ENCODE measurements at places on chromosomes 12 and 14. TPM values are rescaled to one million over a fixed set of nuclear protein-coding genes. Genes with fewer than 3 reads are reported as not detected.

The KRT80 gene
- not detected for total RNA-seq

The NOS1 gene
- total RNA-seq: not detected

The SFSWAP gene
- total RNA-seq: 107 TPM

The KRT1 gene
- 2.6 TPM for total RNA-seq

The CARMIL3 gene
- 0.40 TPM for total RNA-seq

The POTEG gene
- total RNA-seq: not detected

The DLGAP5 gene
- total RNA-seq: 0.73 TPM

The PLEK2 gene
- total RNA-seq: 1.1 TPM

The BEGAIN gene
- 1.6 TPM for total RNA-seq

The PRICKLE1 gene
- 0.38 TPM for total RNA-seq

The LBHD2 gene
- total RNA-seq: not detected

- H3K4me1 ChIP-seq: peaks cover 41% of the 10 kb centered on the region
- DNase-seq: no peak
- H3K4me3 ChIP-seq: no peak overlapping the region
- H3K27me3 ChIP-seq: no peaks in the 10 kb centered on the region
- H3K27ac ChIP-seq: no peak overlapping the region
- no peaks in the 10 kb centered on the region for H3K36me3 ChIP-seq
Measured at GRCh38 chr12:66282244-66282643, 20.0 kb upstream of the HELB start.

- no peaks in the 10 kb centered on the region for H3K27me3 ChIP-seq
- no peak overlapping the region for H3K27ac ChIP-seq
- peaks cover 12% of the 10 kb centered on the region for H3K4me1 ChIP-seq
- peaks cover 23% of the 10 kb centered on the region for H3K36me3 ChIP-seq
Measured at GRCh38 chr12:56995201-56995929, 11.0 kb downstream of the ZBTB39 start.

DNA sequence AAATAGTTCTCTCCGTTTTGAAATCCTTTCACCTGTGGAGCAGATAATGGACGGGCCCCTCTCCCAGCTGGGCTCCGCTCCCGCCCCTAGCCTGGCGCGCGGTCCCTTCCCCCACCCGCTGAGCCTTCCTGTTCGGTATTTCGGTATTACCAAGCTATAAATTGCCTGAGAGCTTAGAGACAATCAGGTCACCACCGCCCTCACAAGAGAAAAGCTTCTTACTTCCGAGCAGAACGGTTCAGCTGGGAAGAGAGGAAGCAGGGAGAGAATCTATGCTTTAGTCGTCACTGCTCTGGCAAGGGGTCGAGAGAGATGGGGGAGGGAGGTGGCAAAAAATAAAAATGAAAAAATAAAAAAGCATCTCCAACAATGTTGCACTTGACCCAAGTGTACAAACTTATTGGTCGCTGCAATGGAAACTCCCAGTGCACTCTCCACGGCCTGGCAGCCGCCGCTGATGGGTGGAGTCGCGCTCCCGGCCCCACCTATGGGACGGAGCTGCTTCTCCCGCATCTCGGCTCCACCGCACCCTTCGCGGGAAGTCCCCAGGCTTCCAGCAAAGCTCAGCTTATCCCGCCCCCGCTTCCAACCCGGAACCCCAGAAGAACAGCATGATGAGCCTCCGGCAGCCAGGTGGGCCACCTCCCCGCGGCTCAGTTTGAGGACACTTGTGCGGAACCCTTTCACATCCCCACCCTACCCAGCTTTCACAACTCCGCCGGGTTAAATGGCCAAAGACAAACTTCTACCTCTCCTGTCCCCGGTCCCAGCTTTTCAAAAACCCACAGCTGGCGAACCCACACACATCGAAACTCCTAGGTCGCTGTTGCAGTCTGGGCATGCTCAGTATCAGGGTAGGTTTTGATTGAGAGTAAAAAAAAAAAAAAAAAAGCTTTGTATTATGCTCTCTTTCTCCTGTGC, 832 bp upstream of the SYT1 start:
- no peak for DNase-seq
- peaks cover 12% of the 10 kb centered on the region for H3K27me3 ChIP-seq
- H3K4me1 ChIP-seq: no peaks in the 10 kb centered on the region

- no peaks in the 10 kb centered on the region for H3K4me1 ChIP-seq
- no peak overlapping the region for H3K27ac ChIP-seq
- H3K4me3 ChIP-seq: no peak overlapping the region
- DNase-seq: no peak
Measured at GRCh38 chr12:117724543-117724942, 244.2 kb downstream of the KSR2 start.

- no peak overlapping the region for H3K27ac ChIP-seq
- no peaks in the 10 kb centered on the region for H3K27me3 ChIP-seq
- peaks cover 26% of the 10 kb centered on the region for H3K4me1 ChIP-seq
Measured at GRCh38 chr12:121809712-121810116, 5.9 kb downstream of the SETD1B start.

DNA sequence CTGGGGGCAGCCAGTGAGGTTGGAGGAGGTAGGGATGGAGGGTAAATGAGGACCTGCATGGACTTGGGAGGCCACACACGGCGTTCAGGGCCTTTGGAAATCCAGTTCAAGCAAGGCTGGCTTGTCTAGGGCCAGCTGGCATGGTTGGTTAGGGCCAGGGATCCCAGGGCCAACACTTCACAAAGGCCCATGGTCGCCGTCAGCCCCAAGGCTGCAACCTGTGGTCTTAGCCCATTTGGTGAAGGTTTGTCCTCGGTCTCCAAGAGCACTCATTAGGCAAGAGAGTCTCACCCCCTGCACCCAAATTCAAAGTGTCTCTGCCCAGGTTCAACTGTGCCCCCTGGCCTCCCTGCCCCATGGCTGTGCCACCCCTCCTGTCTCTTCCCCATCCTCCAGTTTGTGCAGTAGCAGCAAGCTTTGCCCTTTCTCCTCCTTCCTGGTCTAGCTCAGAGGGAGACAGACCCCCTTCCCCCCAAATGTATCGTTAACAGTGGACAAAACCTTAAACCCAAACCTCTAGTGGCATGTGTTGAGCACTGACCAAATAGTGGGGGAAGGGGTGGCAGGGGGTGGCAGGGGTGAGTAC, 94.1 kb downstream of the NINJ2 start:
- H3K27ac ChIP-seq: no peak overlapping the region
- no peak overlapping the region for H3K4me3 ChIP-seq
- DNase-seq: no peak

- no peaks in the 10 kb centered on the region for H3K36me3 ChIP-seq
- no peaks in the 10 kb centered on the region for H3K4me1 ChIP-seq
- H3K27me3 ChIP-seq: no peaks in the 10 kb centered on the region
- no peak for DNase-seq
- no peak overlapping the region for H3K27ac ChIP-seq
Measured at GRCh38 chr12:58368001-58368400, 426.6 kb downstream of the ATP23 start.

GRCh38 chr12:72207079-72207478, 65.1 kb upstream of the TRHDE start:
- H3K27ac ChIP-seq: no peak overlapping the region
- H3K27me3 ChIP-seq: no peaks in the 10 kb centered on the region
- H3K4me1 ChIP-seq: no peaks in the 10 kb centered on the region
- no peak overlapping the region for H3K4me3 ChIP-seq

GRCh38 chr12:127381043-127381668, 885.8 kb upstream of the TMEM132C start:
- peaks cover 5% of the 10 kb centered on the region for H3K27me3 ChIP-seq
- no peaks in the 10 kb centered on the region for H3K36me3 ChIP-seq
- H3K4me3 ChIP-seq: no peak overlapping the region
- no peaks in the 10 kb centered on the region for H3K4me1 ChIP-seq
- no peak overlapping the region for H3K27ac ChIP-seq

DNA sequence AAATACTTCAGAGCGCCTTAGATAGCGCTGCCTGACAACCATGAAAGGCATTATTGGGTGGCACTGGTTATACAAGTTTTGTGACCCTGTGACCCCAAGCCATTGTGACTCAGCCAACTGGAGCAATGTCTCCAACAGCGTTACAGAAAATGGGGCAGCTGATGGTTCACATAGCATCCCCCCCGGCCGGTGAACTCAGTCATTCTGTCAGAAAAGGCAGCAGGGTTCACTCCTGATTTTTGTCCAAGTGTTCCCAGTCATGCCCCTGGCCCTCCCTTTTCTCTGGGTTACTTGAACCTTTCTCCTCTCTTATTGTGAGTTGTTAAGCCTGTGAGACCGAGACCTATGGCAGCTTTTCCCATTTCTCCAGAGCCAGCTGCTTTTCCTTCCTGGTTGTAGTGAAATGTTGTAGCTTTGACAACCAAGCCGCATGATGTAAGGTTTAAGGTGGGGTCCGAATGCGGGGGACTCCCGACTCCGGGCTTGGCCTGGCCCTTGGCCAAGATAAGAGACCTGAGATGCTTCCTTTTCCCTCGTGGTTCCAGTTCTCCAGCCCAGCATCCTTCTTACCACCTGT, 22.0 kb downstream of the CD9 start:
- no peak for DNase-seq
- H3K36me3 ChIP-seq: no peaks in the 10 kb centered on the region
- H3K4me3 ChIP-seq: no peak overlapping the region
- H3K27me3 ChIP-seq: peaks cover 6% of the 10 kb centered on the region

GRCh38 chr12:121121805-121122204, 10.9 kb upstream of the P2RX7 start:
- no peak for DNase-seq
- H3K36me3 ChIP-seq: no peaks in the 10 kb centered on the region
- H3K27me3 ChIP-seq: no peaks in the 10 kb centered on the region
- peaks cover 12% of the 10 kb centered on the region for H3K4me1 ChIP-seq
- no peak overlapping the region for H3K27ac ChIP-seq

GRCh38 chr12:5506295-5506694, 74.4 kb downstream of the NTF3 start:
- H3K4me3 ChIP-seq: no peak overlapping the region
- no peak for DNase-seq
- H3K27me3 ChIP-seq: peaks cover 2% of the 10 kb centered on the region
- H3K36me3 ChIP-seq: no peaks in the 10 kb centered on the region
- no peaks in the 10 kb centered on the region for H3K4me1 ChIP-seq

DNA sequence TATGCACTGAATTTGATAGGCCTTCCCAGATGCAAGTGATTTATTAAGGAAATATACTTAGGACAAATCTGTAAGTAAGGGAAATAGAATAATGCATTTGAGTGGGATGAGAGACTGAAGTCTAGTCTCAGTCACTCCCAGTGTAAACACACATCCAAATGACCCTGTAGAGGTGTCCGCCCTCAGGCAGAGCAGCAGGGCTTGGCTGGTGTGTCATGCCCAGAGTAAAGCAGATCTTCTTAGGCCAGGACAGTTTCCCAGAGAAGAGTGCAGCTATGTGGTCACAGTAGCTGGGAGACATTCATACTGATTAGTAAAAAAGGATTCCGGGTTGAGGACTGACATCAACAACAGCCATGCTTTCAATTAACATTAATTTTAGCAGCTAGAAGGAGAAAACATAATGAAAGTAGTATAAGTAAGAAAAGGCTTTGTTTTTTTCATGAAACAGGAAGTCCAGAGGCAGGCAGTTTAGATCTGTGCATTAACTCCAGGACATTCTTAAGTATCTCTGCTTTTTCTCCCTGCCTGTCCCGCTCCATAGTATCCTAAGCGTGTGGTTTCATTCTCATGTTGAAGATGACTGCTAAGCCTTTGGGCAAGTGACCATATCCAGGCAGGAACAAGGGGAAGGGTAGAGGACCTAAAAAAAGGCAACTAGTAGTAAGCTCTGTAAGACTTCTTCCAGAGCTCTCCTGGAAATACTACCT, 35.7 kb downstream of the CNTN1 start:
- H3K36me3 ChIP-seq: no peaks in the 10 kb centered on the region
- no peak overlapping the region for H3K27ac ChIP-seq
- no peaks in the 10 kb centered on the region for H3K4me1 ChIP-seq
- H3K27me3 ChIP-seq: no peaks in the 10 kb centered on the region

GRCh38 chr14:92986254-92987147, 63.6 kb downstream of the CHGA start:
- H3K27ac ChIP-seq: no peak overlapping the region
- DNase-seq: no peak
- H3K36me3 ChIP-seq: peaks cover 9% of the 10 kb centered on the region
- H3K27me3 ChIP-seq: no peaks in the 10 kb centered on the region
- no peaks in the 10 kb centered on the region for H3K4me1 ChIP-seq

DNA sequence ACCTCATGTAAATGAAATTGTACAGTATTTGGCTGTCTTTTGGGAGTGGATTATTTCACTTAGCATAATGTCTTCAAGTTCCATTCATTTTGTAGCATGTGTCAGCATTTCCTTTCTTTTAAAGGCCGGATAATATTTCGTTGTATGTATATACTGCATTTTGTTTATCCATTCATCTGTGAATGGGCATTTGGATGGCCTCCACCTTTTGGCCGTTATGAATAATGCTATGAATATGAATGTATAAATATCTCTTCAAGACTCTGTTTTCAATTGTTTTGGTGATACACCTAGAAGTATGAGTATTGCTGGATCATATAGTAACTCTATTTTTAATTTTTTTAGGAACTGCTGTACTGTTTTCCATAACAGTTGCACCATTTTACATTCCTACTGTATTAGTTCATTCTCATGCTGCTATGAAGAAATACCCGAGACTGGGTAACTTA, 164.9 kb downstream of the DYRK2 start:
- H3K4me1 ChIP-seq: no peaks in the 10 kb centered on the region
- no peak overlapping the region for H3K27ac ChIP-seq
- H3K4me3 ChIP-seq: no peak overlapping the region
- H3K36me3 ChIP-seq: no peaks in the 10 kb centered on the region

- H3K4me1 ChIP-seq: no peaks in the 10 kb centered on the region
- no peak for DNase-seq
- no peak overlapping the region for H3K4me3 ChIP-seq
Measured at GRCh38 chr12:119594399-119594730, 791 bp downstream of the TMEM233 start.

DNA sequence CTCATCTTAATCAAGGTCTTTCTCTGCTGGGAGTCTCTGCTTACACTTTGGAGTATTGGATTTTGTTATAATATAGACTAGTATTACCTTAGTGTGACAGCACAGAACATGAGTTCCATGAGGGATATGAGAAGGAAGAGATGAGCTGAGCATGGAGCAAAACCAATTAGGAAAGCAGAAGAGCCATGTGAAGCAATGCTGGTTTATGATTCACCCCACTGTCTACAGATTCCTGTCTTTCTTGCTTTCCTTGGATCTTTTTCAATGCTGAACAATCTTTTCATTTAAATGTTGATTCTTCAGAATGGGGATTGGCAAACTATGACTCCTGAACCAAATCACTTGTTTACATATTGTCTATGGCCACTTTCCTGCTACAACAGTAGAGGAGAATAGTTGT, 70.4 kb upstream of the KITLG start:
- H3K27ac ChIP-seq: no peak overlapping the region
- no peaks in the 10 kb centered on the region for H3K4me1 ChIP-seq
- H3K4me3 ChIP-seq: no peak overlapping the region

DNA sequence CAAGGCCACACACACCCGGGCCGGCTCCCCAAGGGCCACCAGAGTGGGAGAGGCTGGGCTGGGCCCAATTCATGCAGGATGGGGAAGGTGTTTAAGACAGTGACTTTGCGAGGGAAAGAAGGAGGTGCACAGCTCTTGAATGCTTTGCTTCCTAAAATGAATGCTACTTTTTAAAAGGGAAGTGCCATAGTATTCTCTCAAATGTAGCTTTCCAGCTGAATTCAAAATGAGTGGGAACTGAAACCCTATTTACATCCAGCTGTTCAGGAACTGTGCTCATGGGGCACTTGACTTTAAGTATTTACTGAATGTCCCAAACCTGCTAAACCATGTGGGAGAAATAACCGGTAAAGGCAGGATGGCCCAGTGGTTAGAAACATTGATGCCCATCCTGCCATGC, 7.6 kb downstream of the ITPK1 start:
- no peak overlapping the region for H3K27ac ChIP-seq
- H3K4me3 ChIP-seq: no peak overlapping the region
- no peak for DNase-seq
- no peaks in the 10 kb centered on the region for H3K27me3 ChIP-seq
- peaks cover 2% of the 10 kb centered on the region for H3K36me3 ChIP-seq

GRCh38 chr12:56298828-56299227, 1.3 kb downstream of the CS start:
- peaks cover 17% of the 10 kb centered on the region for H3K4me1 ChIP-seq
- no peak for DNase-seq
- peak overlapping the region; percentile 98 for H3K27ac ChIP-seq
- no peaks in the 10 kb centered on the region for H3K27me3 ChIP-seq
- peaks cover 4% of the 10 kb centered on the region for H3K36me3 ChIP-seq

Measured in T-cell (primary cell).